ENCODE measurements at places on chromosomes 2 and 18.

GRCh38 chr2:112046231-112046630, 8.8 kb upstream of the TMEM87B start:
- no peak for DNase-seq

DNA sequence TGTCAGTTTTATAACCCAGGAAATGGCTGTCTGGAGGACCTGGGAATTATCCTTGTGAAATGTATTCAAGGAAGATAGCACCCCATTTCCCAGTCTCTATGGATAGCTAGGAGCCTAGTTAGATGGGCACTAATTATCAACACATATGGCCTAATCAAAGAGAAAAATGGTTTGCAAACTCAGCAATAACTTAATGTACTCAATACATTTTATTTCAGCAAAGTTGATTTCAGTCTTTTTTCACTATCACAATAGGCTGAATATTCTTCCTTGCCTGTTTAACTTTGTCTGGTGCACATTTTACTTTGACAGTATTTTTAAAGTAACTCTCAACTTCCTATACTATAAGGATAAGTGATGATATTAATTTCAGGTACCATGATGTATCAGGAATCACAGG, 756.3 kb downstream of the CCDC85A start:
- DNase-seq: no peak

GRCh38 chr2:36965751-36966369, 476 bp downstream of the STRN start:
- DNase-seq: no peak

DNA sequence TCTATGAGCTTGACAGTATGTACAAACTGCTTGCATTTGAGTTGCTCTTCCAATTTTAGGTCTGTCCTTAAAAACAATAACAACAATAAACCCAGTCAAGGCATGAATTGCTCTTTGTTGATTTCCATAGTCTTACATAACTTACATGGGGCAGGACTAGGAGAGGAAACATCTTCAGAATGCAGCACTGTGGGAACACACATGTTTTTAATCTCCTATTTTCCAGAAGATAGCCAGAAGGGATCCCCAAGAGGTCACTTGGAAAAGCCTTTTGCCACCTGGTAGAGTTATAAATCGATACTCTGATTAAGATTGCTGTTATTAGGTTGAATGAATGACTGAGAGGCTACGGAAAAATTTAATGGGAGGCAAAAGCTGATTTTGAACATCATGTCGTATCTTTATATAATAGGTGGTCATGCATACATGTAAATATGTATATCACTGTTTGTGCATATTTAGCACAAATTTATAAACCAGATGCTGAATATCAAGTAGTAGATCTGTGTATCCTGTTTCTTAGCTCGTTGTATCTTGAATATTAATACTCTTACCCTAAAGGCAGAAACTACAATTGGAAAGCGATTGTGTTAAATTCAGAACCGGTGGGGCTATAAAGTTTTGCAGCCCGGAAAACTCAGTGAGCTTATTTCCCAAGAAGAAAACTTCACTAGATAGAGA, 479.4 kb upstream of the TCF4 start:
- no peak for DNase-seq

- no peak for DNase-seq
Measured at GRCh38 chr18:37389041-37389440, 176.6 kb downstream of the CELF4 start.

DNA sequence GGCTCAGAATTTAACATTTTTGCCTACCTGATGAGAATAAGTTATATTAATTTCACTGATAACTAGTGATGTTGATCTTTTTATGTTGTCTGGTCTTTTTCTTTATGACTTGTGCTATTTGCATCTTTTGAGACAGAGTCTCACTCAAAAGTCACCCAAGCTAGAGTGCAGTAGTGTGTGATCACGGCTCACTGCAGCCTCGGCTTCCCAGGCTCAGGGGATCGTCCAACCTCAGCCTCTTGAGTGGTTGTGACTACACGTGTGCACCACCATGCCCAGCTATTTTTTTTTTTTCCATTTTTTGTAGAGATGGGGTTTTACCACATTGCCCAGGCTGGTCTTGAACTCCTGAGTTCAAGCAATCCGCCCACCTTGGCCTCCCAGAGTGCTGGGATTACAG, 7.5 kb downstream of the SMCHD1 start:
- no peak for DNase-seq

DNA sequence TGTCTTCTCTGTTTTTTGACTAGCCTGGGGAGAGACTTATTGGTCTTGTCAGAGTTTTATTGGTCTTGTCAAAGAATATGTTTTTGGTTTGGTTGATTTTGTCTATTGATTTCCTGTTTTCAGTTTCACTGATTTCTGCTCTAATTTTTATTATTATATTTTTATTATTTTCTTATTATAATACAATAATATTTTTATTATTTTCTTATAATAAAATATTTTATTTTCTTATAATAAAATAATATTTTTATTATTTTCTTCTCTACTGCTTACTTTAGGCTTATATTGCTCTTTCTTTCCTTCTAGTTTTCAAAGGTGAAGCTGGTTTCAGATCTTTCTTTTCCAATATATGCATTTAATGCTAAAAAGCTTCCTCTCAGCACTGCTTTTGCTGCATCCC, 62.0 kb downstream of the TRAPPC12 start:
- DNase-seq: no peak
